Osteocyte (in vitro differentiated cells): ENCODE measurements at places on chromosomes 2 and 18. TPM values are rescaled to one million over a fixed set of nuclear protein-coding genes. Genes with fewer than 3 reads are reported as not detected.

PLCL1 gene
- 1.2 and 1.3 TPM in 2 replicates for total RNA-seq

PDIA6 gene
- total RNA-seq, result 205 and 219 TPM in 2 replicates

VWA3B gene
- total RNA-seq, result not detected in 2 replicates

PMS1 gene
- total RNA-seq, result 31.6 and 36.8 TPM in 2 replicates

MYO7B gene
- total RNA-seq, result not detected in 2 replicates

PID1 gene
- total RNA-seq, result not detected in 2 replicates

SERPINB12 gene
- not detected in 2 replicates for total RNA-seq

PDE1A gene
- 1.5 and 1.8 TPM in 2 replicates for total RNA-seq

PPP3R1 gene
- 68.4 and 69.3 TPM in 2 replicates for total RNA-seq

EVX2 gene
- total RNA-seq, result not detected in 2 replicates

SPEG gene
- total RNA-seq, result 27.0 and 30.3 TPM in 2 replicates

EFEMP1 gene
- 7.4 and 8.3 TPM in 2 replicates for total RNA-seq

RTP5 gene
- total RNA-seq, result not detected in 2 replicates

GAL3ST2 gene
- 0.48 TPM in 1 of 2 replicates, not detected in the other for total RNA-seq

TRIP12 gene
- 261 and 272 TPM in 2 replicates for total RNA-seq

RFX8 gene
- total RNA-seq, result not detected in 2 replicates

GPR17 gene
- not detected in 2 replicates for total RNA-seq

CCDC178 gene
- total RNA-seq, result not detected in 2 replicates

REG3G gene
- not detected in 2 replicates for total RNA-seq

MAP3K19 gene
- not detected in 2 replicates for total RNA-seq

KCNS3 gene
- not detected in 2 replicates for total RNA-seq

GCG gene
- total RNA-seq, result 0.57 TPM in 1 of 2 replicates, not detected in the other

PSMD1 gene
- 108 and 112 TPM in 2 replicates for total RNA-seq

CCDC121 gene
- 2.1 and 2.5 TPM in 2 replicates for total RNA-seq

SLC9A4 gene
- total RNA-seq, result not detected in 2 replicates

LINC00305 gene
- not detected in 2 replicates for total RNA-seq

CYP26B1 gene
- total RNA-seq, result 0.89 and 1.3 TPM in 2 replicates

AMER3 gene
- total RNA-seq, result not detected in 2 replicates

CACNB4 gene
- 3.4 and 3.6 TPM in 2 replicates for total RNA-seq

IWS1 gene
- 39.8 and 40.9 TPM in 2 replicates for total RNA-seq

IL1A gene
- total RNA-seq, result not detected in 2 replicates

TMEM182 gene
- 2.7 and 3.1 TPM in 2 replicates for total RNA-seq

ACADL gene
- total RNA-seq, result not detected in 2 replicates

ZNF385B gene
- total RNA-seq, result 0.13 and 0.16 TPM in 2 replicates

SERPINB3 gene
- not detected in 2 replicates for total RNA-seq

BOLL gene
- not detected in 2 replicates for total RNA-seq

LRRC30 gene
- not detected in 2 replicates for total RNA-seq
